NCI-H226 (cell line): ENCODE measurements at places on chromosomes 6 and 20.

- no peak for DNase-seq
Observed at GRCh38 chr6:95143408-95144180, 433.7 kb upstream of the MANEA start.

DNA sequence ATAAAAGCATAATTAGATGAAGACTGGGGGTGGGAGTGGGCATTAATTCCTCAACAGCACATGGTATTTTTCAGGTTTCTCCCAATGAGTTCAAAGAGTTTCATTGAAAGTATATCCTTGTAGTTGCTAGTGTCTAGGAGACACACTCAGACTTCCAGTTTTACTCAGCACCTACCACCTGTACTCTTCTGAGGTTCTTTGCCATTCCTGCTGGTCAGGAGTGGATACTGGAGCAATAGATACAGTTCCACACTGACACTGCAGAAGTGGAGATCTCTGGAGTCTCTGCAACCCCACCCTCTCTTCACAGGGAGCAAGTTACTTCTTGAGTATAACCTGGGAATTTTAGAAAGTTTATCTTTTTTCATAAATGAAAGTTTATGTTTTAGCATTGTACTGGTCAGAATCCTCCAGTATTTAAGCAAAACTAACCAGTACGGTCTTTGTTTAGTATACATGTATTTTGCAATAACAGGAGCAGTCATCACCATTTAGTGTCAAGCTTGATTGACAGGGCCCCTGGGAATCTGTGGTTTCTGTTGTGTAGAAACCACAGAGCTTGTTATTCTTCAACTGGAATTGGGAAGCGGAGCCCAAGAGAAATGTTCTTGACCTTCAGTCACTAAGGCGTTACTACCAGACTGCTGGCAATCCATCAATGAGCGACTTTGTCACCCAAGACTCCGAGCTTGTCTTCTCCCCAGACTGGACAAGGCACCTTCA is 148.1 kb downstream of the ZDHHC14 start:
- DNase-seq: peak; percentile 31

GRCh38 chr20:58698741-58699622 is 6.4 kb downstream of the NPEPL1 start:
- no peak for DNase-seq

DNA sequence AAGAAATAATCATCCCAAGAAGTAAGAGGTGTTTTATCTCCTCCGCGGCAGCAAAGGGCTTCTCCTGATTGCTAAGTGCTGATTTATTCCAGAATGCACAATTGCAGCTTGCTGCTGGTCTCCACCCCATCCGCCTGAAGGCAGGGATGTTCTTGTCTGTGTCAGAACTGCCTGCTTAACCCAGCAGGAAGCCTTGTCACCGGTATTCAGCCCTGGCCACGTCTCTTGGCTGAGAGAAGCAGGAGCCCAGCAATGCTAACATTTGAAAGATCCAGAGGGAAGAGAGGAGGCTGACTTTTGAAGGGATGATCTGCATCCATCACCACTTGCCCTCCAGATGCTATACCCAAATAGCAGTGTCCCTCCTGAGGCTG is 4.2 kb downstream of the SCML4 start:
- DNase-seq: no peak

DNA sequence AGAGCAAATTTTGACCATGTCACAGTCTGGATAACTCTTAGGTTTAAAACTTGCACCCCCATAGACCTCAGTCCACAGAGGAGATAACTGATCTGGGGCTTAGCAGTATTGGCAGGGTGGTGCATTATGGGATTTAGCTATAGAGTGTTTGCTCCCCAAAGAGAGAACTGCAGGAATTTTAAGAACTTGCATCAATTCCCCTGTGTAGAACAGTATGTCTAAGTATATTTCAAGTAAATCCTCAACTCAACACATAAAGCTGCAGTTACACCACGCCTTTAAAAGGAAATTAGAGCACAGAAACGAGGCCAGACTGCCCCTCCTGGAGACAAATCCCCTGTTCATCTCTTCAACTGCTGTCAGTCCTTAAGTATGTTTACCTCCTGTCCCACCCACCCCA is 144.9 kb downstream of the TRMT11 start:
- no peak for DNase-seq

GRCh38 chr6:46509981-46510510 is 18.8 kb upstream of the RCAN2 start:
- DNase-seq: no peak

GRCh38 chr6:81700414-81700813 is 52.1 kb downstream of the TENT5A start:
- DNase-seq: no peak

DNA sequence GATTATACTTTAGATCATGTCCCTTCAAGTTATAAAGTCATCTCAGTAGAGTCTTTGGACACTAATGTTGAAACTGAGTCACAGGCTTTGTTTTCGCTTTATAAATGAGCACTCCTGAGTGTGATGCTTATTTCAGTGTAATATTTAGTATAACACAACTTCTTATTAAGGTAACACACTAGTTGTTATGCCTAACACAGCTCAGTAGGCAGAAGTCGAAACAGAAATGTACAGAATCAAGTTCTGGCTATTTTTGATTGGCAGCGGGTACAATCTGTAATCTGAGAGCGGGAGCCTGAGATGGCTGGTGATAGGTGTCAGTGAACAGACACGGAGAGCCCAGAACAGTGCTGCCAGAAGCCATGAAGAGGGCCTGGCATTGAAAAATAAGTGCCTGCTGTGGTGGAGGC is 11.4 kb downstream of the HECA start:
- DNase-seq: no peak

GRCh38 chr6:159961528-159961927 is 7.4 kb upstream of the IGF2R start:
- DNase-seq: no peak

DNA sequence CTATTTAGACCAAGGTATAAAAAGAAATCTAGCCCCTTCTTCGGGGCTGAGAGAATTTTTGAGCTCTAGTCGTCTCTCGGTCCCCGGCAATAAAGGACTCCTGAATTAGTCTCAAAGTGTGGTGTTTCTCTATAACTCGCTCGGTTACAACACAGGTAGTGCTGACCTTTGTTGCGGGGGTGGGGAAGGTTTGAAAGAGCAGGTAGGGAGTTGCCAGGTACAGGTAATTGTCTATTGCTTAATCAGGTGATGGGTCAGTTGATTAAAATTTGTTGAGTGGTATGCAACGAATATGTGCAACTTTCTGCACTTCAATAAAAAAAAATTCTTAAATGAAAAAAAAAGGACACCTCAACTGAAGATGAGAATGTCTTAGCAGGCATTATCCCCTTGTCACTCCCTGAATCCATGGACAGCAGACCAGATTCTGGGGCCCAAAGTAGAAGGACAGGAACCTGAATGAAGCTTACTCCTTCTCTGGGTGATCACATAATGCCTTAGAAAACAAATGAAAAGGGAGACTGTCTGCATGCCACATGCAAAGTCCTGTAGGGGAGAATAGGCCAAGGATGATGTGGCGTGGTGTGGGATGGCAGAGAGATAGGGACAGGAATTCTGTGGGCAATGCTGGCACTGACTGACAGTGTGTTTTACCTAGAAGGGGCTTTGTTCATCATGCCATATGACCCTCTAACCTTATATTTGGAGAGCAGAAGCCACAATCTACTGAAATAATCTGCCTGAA is 157.6 kb upstream of the OLIG3 start:
- DNase-seq: no peak

DNA sequence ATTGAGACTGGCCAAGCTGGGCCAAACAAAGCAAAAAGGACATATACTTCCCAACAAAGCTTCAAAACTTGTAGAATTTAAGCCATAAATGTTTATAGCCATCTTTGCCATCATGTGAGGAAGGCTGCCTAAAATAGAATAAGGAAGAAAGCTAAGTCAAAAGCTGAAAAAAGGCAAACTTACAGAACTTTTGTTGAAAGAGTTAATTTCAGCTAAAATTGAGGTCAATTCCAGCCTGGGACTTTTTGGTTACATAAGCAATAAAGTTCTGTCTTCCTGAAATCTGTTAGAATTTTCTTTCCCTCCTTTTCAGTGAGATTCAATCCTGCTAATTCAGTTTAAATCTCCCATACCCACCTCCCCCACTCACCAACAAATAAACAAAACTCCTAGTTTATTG is 227.9 kb upstream of the MARCKS start:
- no peak for DNase-seq
